ENCODE measurements at places on chromosomes 2 and 18.

GRCh38 chr18:48961547-48961946, 10.8 kb upstream of the SMAD7 start:
- DNase-seq, result no peak

DNA sequence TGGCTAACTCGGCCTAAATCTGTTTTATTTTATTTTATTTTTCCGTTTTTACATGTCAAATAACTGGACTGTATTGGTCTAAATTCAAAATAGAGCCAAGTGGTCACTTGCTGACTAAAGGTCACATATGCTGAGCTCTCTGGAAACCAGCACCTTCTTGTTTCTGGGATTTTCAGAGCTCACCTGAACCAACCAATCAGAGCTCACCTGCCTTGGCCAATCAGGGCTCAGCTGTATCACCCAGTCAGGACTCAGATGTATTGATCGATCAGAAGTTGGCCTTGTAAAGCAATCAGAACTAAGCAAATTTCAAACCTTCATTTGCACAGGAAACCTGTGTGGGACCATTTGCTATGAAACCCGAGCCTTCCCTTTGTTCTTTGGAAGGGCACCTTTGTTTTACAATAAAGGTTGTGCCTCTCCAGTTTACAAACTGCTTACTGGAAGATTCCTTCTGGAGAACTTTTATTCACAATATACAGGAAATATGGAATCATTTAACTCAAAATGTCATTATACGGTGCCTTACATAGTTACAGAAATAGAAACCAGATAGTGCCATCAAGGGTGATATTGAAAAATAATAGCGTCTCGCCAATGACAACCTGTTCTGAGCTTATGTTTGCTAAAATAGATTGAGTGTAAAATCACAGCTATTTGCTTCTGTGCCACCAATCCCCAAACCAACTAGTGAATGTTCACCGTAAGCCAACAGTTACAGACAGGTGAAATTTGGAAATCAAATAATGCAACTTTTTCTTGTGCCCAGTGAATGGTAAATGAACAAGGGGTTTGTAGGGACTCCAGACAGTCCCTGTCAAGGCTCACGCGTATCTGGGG, 17.3 kb upstream of the PSD4 start:
- no peak for DNase-seq

GRCh38 chr2:233270366-233270765, 18.9 kb downstream of the ATG16L1 start:
- no peak for DNase-seq

DNA sequence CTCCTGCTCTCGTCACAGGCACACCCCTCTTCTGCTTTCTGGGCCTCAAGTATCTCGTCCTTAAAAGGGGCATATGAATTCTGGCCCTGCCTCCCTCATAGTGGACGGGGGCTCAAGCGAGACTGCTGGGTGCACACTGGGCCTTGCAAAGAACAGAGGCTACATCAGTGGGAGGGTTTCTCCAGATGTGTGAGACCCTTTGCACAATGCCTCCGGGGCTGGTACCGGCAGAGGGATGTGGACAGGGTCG, 25.0 kb downstream of the CRACDL start:
- no peak for DNase-seq

DNA sequence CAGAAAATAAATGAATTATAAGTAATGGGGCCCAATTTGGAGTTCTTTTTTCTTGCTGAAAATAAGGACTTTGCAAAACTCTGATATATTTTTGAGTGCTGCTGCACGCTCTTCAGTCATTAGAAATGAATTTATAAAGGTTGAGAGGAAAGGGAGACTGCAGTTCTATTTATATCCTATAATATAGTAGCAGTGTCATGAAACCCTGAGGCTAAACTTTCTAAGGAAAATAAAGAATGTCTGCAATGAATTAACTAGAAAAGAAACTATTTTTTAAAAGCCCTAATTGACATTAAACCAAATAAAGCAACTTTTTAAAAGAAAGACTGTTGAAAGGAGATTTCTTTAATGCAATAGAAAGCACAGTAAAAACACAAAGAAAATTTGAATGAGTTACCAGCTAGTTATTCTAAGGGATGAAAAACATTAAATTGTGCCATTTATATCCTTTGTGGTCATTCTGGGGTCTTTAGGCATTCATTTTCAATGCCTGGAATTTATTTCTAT, 1072.8 kb upstream of the TMEFF2 start:
- DNase-seq, result no peak

- no peak for DNase-seq
Observed at GRCh38 chr18:40868110-40868858, 1086.8 kb upstream of the PIK3C3 start.

GRCh38 chr18:7945882-7946281, 378.8 kb downstream of the PTPRM start:
- no peak for DNase-seq

DNA sequence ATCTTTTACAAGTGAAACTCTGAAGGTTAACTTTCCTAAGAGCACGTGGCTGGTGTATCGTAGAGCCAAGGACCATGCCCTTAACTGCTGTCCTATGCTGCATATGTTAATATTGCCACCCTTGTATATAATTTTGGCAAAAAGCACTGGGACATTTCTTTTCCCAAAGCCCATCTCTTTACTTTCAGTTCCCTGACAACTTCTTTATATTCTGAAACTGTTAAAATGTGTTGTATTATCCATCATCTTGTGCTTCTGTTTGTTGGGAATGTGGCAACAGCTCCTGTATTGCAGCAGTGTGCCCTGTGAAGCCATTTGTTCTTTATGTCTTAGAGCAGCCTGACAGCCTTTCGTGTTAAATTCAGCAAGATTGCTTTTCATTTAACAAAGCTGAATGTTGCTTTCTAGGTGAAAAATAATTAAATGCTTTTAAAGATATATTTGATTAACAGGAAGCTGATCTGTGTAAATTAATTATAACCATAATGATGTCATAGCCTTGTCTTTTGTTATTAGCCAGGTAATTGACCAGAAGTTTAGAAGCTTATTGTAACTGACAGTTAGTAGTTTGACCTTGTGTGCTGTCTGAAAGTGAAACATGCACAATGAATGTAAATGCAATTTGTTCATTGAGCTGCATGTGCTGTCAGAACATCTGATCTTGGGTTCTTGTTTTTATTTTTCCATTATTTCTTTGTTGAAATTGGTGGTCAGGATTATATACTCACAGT, 9.7 kb downstream of the RHBDD1 start:
- no peak for DNase-seq

GRCh38 chr18:24727685-24728084, 267.2 kb downstream of the HRH4 start:
- no peak for DNase-seq

DNA sequence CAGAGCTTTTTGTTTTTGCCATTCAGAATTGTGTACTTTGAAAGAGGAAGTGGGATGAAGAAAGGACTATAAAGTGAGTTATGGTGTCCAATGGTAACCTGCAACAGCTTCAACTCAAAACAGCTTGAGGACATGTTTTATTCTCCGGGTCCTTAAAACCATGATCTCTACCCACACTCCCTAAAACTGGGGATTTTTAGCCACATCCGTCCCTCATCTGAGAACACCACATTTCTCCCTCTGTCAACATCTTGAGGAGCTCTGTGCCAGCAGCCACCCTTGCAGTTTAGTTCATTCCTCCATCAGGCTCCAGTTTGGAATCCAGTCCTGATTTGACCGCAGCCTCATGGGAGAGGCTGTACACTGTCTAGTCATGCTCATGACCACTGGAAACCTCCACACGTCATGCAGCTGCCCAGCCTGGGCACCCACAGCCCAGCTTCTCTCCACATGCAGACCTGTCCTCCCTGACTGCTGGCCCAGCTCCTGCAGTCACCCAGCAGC, 62.6 kb downstream of the C18orf63 start:
- no peak for DNase-seq

- DNase-seq, result no peak
Observed at GRCh38 chr2:187853381-187853791, 299.2 kb upstream of the TFPI start.

DNA sequence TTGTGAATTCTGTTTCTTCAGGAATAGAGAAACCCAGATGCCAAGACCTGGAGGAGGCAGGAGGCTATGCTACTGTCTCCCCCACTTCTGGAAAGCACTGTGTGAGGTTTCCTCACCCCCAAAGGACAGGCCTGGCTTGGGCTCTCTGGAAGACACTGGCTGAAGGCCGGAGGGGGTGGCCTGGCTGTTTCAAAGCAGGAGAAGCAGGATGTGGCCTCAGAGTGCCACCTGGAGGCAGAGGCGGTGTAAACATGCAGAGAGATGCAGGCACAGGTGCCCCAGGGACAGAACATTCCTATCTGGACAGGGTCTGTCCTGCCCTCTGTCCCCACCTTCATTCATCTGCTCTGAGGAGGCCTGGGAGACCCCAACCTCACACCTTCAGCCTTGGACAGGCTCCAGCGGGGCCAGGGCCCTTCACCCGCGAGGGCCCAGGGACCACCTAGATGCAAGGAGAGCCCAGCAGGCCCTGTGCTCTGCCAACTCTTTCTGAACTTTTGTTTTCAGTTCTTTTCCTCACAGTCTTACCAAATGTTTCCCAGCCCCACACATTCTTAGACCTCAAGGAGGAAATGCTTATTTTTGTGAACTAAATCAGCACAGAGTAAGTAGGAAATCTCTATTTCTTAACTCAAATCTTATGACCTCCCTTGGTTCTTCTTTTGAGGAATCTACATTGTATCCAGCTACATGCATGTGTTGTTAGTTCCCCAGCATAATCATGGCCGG, 79.2 kb downstream of the LONRF2 start:
- DNase-seq, result peak; percentile 60

DNA sequence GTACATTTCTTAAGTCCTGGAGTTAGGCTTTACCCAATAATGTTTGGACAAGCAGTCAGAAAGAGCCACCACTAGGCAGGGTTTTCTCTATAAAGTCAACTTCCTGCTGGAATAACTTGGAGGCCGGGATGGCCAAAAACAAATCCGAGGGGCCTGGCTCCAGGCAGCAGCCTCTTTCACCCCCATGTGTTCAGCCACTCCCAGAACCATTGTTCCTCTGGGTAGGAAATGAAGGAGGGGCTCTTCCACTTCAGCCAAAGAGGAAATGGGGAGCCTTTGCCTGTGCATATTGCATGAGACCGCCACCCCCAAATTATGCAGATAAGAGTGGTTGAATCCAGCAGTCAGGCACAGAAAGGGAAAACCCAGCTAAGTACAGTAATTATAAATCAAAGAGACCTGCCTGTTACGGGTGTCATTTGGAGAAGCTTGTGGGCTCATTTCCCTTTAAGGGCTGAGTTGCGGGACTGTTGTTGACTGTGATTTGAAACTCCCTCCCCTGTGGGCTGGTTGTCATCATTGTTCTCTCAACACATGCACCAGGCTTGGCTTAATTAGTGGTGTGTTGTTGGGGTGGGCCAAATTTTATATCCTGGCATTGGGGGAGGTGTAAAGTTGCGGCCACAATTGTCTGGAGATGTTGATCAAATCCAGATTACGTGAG, 212.8 kb upstream of the SOX11 start:
- no peak for DNase-seq

Measured in germinal center (tissue), 1 donor.